ENCODE measurements at places on chromosomes 3 and 15. TPM values are rescaled to one million over a fixed set of nuclear protein-coding genes. Genes with fewer than 3 reads are reported as not detected.
A peak's percentile ranks its signal among the peaks of the same experiment; 100 is the strongest.

- no peaks in the 10 kb centered on the region for H3K4me1 ChIP-seq
- H3K36me3 ChIP-seq: peaks cover 94% of the 10 kb centered on the region
- no peak overlapping the region for H3K4me3 ChIP-seq
- no peak for DNase-seq
- no peaks in the 10 kb centered on the region for H3K27me3 ChIP-seq
- no peak overlapping the region for H3K27ac ChIP-seq
Observed at GRCh38 chr3:12919205-12919604, 77.8 kb upstream of the RPL32 start.

DNA sequence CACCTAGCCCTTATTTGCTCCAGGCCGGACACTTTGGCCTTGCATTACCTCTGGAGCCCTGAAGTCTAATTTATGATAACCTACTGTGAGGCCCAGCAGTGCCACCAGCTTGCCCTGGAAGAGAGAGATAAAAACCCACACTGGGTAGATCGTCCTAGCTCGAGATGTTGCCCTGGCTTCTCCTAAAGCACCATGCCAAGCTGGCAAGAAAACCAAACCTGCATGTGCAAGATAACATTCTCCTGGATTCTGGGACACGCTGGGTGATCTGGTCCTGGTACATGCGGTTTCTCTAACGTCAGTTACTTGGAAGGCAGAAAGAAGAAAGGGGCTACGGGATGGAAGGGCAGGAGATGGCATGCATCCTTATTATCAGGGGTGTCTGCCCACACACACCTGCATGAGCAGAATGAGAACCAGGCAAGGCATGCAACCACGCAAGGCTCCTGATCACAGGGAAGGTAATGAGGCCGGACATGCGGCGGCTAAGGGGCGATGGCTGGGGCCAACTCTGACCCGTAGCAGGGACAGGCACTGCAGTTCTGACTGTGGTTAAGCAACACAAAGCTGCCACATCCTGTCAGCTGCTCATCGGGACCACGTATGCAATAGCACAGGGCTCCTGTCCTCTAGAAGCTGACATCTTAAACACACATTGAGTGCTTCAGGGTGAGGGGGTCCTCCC lies 73.0 kb downstream of the OXNAD1 start:
- H3K36me3 ChIP-seq: no peaks in the 10 kb centered on the region
- H3K4me3 ChIP-seq: no peak overlapping the region

DNA sequence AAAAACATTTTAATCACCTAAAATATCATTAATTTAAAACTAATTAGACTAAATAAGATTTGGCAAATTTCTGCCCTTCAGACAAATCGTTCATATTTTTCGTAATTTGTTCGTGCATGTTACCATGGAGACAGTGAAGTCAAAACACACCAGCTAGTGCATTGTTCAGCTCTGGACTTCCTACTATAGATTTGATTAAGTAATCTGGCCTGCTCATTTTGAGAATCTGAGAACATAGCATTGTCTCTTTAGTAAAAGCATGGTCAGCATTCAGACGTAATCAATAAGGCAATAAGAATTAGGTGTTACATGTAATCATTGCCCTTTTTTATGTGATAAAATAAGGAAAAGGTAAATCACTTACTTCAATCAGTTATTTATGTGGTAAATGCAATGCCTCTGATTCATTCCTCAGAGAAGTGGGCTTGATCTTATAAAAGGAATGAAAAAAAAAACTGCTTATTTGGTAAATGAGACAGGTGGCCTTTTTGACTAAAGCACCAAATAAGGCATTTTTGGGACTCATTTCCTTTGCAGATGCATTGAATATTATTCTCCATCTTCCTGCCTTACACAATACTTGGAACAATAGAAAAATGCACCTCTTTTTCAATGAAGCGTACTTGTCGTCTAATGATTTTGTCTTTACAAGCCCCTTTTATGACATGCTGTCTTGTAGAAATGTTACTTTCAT lies 84.5 kb upstream of the FNDC3B start:
- H3K27me3 ChIP-seq: no peaks in the 10 kb centered on the region
- no peaks in the 10 kb centered on the region for H3K4me1 ChIP-seq
- no peak for DNase-seq
- H3K36me3 ChIP-seq: no peaks in the 10 kb centered on the region
- H3K27ac ChIP-seq: no peak overlapping the region

DNA sequence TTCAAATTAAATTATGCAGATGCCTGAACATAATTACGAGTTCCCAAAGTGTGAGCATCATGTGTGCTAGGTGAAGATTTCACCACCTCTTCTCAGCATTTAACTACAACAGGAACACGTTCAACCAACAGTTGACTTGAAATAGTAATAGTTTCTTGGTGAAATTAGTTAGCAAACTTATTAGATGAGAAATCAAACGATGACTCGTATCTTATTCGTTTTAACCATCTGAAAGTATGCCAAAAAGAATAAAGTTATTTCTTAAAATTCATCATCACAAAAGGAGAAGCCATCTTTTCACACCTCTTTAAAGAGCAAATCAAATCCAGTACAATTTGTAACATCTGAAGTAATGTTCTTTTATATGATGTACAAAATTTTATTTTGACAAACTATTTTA lies 2.3 kb downstream of the BNC1 start:
- H3K4me1 ChIP-seq: peaks cover 70% of the 10 kb centered on the region
- peak overlapping the region; percentile 70 for H3K4me3 ChIP-seq
- no peak for DNase-seq
- no peaks in the 10 kb centered on the region for H3K36me3 ChIP-seq
- H3K27ac ChIP-seq: no peak overlapping the region
- H3K27me3 ChIP-seq: no peaks in the 10 kb centered on the region

DNA sequence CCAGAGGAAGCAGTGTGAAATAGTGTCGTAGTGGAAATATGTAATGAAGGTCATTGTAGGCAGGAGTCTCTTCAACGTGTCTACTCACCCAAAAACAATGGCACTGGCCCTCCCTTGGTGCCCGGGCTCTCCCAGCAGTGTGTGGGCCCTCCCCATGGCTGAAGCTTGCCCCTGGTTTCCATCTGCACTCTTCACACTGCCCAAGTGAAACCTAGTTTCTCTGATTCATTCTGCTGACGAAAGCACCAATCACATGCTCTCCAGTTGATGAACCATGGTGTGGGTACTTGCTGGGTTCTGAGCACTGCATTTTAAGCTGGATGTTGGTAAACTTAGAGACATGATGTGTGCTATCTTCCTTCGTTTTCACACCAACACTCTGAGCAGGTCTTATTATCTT lies 61.0 kb upstream of the AGBL1 start:
- H3K4me1 ChIP-seq: no peaks in the 10 kb centered on the region
- no peak overlapping the region for H3K27ac ChIP-seq
- peaks cover 12% of the 10 kb centered on the region for H3K27me3 ChIP-seq
- H3K36me3 ChIP-seq: no peaks in the 10 kb centered on the region

DNA sequence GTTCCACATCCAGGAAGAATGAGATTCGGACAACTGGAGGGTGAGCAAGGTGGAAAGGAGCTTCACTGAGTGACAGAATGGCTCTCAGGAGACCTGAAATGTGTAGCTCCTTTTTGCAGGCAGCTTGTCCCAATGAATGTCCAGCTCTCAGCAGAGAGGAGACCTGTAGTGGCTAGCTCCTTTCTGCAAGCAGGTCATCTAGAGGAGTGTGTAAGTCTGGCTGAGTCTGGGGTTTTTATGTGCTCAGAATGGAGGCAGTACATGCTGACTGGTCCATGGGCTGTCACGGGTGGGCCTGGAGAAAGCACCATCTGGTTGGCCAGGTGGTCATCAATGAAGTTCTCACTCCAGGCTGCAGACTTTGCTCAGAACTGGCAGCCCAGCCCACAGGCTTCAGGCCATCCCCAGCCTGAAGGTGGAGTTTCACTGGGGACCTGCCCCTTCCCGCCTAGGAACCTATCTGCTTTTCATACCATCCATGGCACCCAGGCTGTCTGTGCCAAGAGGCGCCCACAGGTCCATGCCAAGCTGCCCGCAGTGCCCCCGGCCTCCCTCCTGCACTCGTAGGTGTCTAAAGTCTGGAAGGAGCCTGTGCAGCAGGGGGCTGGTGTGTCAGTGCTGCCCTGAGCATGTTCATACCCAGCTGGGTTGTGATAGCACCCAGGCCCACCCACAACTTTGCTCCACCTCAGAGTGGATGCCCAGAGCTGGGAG lies 276.6 kb downstream of the UBE2E2 start:
- H3K27ac ChIP-seq: no peak overlapping the region
- no peak overlapping the region for H3K4me3 ChIP-seq
- H3K4me1 ChIP-seq: peaks cover 17% of the 10 kb centered on the region
- H3K27me3 ChIP-seq: no peaks in the 10 kb centered on the region

Gene FOXL2NB
- total RNA-seq: 0.57 TPM

Gene AADACL2
- total RNA-seq: 0.18 TPM

Gene LSAMP
- 0.30 TPM for total RNA-seq

Gene SCN11A
- total RNA-seq: not detected

Measured in esophagus squamous epithelium (tissue), 5 donors.